A549 (cell line): ENCODE measurements at places on chromosomes 5 and 9. TPM values are rescaled to one million over a fixed set of nuclear protein-coding genes. Genes with fewer than 3 reads are reported as not detected.

PCSK1 gene
- polyA plus RNA-seq, result 0.14 to 0.18 TPM (median 0.16 TPM) in 3 replicates

MYMK gene
- not detected in 3 replicates for polyA plus RNA-seq

EIF4EBP3 gene
- 0.96 to 1.6 TPM (median 1.2 TPM) in 3 replicates for polyA plus RNA-seq

IPO11 gene
- polyA plus RNA-seq, result 20.2 to 22.7 TPM (median 20.7 TPM) in 3 replicates

GABRA6 gene
- not detected in 3 replicates for polyA plus RNA-seq

PCDHGA11 gene
- 0.01 TPM in 1 of 3 replicates, not detected in the others for polyA plus RNA-seq

HRCT1 gene
- 0.22 to 0.41 TPM in 2 of 3 replicates, not detected in the other for polyA plus RNA-seq

SPATA31A3 gene
- not detected in 3 replicates for polyA plus RNA-seq

GRCh38 chr5:16558984-16559629, 57.7 kb downstream of the RETREG1 start:
- no peak for DNase-seq

DNA sequence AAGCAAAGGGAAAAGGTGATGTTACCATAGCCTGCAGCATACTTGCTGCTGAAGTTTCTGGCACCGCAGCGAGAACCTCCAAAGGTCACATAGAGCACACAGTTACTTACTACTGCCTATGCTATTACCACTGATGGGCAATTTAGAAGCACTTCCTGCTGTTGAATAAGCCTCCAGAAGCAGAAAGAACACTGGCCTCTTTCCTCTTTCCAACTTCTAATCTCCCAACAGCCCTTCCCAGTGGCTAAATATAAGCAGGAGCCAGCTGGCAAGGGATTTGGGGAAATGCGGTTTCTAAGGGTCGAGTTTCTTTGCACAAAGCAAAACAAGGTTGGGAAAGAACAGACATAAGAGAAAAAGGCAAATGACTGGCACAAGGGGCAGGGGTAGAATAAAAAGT, 669.2 kb upstream of the ACO1 start:
- no peak for DNase-seq

- DNase-seq, result no peak
Observed at GRCh38 chr5:122697191-122697590, 77.7 kb upstream of the SNX2 start.

DNA sequence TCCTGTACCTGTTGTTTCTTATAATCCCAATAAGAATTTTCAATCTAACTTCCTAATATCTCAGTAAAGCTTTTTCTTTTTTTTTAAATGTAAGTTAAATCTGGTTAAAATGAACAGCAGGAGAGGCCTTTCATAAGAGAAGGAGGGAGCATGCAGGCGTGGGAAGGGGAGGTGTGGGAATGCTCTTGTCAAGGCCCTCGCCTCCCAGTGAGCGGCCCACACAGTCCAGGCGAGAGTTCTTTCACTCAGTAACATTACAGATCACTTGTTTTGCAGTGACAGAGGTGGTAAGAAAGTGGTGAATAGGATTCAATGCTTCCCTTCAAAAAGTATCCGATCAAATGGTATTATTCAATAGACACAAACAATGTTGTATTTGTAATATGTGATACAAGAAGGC, 125.0 kb downstream of the EPB41L4A start:
- no peak for DNase-seq

DNA sequence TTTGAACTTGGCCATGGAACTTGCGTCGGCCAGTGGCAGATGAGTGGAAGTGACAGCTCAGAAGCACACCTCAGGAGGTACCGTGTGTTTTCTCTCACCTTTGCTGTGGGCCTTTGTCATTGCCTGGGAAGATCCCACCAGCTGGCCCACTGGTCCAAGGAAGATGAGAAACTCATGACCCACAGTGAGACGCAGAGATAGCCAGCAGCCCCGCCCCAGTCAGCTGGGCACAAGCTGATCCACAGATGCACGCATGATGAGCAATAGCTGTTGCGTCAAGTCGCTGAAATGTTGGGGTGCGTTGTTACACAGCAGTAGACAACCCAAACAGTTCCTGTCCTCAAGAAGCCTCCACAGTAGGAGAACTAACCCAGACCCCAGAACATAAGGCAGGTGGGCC, 30.8 kb upstream of the UNC5A start:
- DNase-seq, result no peak

GRCh38 chr9:85514256-85514655, 227.5 kb downstream of the AGTPBP1 start:
- no peak for DNase-seq

- DNase-seq, result peak; percentile 51
Observed at GRCh38 chr5:140145818-140146522, 20.2 kb downstream of the IGIP start.
